T-helper 1 cell (primary cell): ENCODE measurements at places on chromosomes 5 and 9.

DNA sequence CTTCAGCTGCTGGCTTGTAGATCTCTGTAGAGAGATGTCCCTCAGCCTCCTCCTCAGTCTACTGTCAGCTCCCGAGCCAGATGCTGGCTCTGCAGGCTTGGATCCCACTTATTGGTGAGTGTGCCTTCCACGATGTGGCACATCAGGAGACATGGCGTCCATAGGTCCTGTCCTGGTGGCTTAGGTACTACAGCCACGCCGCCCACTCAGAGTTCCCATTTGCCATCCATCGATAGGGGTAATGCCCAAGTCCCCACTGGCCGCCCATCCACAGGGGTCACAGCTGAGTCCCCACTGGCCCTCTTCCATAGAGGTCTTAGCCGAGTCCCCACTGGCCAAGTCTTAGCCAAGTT is 17.3 kb downstream of the EXOC3 start:
- DNase-seq, result no peak

DNA sequence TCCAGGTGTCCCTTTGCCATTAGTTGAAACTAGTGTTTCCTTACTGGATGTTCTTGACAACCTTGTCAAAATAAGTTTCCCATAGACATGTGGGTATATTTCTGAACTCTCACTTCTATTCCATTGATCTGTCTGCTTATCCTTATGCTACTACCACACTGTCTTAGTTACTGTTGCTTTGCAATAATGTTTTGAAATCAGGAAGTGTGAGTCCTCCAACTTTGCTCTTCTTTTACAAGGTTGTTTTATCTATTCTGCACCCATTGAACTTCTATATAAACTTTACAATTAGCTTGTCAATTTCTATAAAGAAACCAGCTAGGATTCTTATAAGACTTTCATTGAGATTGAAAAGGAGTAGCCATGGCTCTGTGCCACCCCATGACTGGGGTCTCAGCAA is 24.3 kb downstream of the CD14 start:
- no peak for DNase-seq

- DNase-seq, result no peak
Observed at GRCh38 chr5:107461770-107462169, 209.0 kb downstream of the EFNA5 start.

GRCh38 chr9:109282302-109282701 is 38.6 kb downstream of the EPB41L4B start:
- no peak for DNase-seq

DNA sequence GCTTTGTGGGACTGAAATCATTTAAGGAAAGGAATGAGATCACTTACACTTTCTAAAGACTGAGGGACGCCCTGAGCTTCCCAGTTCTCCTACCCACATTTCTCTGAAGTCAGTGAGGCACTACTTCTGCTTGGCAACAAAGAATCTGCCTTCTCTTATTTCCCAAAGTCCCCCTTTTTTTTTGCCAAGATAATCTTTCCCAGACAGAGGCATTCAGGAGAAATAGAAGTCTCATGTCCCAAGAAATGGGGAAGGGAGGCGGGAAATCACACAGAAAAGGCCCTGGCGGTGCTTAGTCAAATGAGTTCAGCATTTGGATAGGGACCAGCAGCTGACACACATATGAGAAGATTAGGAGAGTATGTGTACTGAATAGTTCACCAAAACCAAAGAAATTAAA is 159.7 kb downstream of the MUSK start:
- no peak for DNase-seq
